Vagina (tissue), 2 donors: ENCODE measurements at places on chromosomes 4 and X.

GRCh38 chr4:11537846-11538245, 109.2 kb upstream of the HS3ST1 start:
- no peak for DNase-seq

DNA sequence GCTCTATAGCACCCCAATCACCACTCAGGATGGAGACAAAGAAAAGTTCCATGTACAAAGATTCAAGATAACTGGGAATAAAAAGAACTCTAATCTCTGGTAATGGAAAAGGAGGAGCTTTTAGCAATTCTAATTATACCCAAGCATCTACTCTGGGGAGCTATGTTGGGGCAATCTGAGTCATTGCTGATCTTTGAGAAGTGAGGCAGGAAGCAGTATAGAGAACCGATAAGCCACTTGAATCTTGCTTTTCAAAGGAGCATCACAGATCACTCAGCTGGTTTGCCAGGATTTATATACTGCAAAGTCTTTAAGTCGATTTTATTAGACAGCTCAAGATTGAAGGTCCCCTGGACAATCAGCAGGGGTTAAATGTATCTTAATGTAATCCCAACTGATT, 220.0 kb downstream of the ENOX2 start:
- DNase-seq = no peak

- no peak for DNase-seq
Observed at GRCh38 chr4:15756361-15756861, 21.7 kb upstream of the CD38 start.

GRCh38 chrX:23773601-23774175, 9.3 kb upstream of the SAT1 start:
- DNase-seq = no peak

DNA sequence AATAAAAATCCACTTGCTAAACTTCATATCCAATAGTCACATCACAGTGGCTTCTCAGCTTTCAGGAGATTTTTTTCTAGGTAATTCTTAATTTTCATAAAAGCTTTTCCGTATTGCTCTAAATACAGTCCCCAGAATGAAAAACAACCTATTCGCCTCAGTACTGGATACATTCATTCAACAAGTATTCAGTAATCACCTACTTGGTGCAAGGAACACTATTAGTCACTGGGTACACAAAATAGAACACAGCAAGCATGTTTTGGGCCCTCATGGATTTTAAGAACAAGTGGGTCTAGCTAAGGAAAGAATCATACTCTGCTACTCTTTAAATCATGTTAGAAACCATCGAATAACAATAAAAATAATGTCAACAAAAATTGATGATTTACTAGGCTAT, 2.8 kb upstream of the BEX3 start:
- DNase-seq = no peak

DNA sequence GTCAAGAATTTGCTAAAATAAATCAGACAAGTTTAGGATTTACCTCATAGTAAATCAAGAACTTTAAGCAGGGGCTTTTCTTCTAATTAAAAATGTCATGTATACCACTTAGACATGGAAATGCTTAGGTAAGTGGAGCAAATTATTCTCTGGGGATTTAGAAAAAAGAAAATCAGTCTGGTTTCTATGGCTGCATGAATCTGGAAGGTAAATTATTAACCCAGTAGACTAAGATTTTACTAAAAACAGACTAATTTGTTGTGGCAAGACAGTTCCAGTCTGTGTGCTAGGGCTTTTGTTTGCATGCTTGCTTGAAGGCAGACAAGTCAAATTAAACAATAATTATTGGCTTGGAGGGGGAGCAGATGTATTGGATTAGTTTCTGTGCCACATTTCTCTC, 140.6 kb downstream of the TBL1X start:
- DNase-seq = no peak

DNA sequence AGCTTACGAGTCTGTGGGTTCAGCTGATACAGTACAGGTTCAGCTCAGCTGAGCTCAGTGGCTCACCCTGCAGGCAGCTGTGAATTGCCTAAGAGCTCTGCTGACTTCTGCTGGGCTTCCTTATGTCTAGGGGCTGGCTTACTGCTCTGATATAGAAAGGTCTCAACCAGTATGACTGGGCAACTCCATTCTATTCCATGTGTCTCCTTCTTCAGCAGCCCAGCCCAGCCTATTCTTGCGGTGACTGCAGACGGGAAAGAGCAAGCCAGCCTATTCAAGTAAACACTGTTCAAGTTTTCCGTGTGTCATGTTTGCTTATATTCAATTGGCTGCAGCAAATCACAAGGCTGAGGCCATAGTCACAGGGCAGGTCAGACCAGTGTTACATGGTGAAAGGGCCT, 615.4 kb upstream of the ZFP42 start:
- no peak for DNase-seq

DNA sequence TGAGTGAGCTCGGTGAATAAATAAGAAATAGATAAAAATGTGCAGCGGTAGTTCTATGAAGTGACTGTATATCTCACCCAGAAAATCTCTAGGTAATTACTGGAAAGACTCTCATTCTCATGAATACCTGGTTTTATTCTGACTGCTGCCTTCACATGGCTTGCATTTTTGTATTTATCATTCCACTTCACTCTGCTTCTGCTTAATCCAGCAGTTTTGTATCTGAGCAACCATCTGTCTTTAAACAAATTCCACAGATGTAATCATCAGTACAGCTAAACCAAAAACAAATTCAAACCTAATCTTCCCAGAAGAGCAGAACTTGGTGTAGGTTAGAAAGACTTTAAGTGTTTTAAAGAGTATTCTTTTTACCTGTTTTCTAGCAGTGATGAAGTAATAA, 11.2 kb upstream of the ALB start:
- DNase-seq = no peak

- no peak for DNase-seq
Observed at GRCh38 chr4:81634766-81635549, 163.3 kb upstream of the RASGEF1B start.

DNA sequence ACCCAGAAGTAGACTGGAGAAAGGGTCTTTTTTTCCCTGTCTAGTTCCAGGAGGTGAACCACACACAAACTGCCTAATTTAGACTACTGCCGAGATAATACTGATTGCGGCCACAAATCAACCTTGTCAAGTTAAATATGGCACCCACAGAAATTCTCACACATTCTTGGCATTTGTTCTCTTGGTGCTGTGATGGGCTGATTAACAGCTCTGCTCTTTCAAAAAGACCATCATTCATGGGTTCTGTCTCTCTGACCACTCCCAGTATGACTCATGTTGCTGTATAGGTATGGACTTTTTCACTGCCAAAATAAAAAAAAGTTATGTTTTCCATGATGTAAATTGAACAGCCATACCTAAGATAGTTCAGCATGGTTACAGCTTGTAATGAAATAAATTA, 1003.5 kb upstream of the LCORL start:
- no peak for DNase-seq

DNA sequence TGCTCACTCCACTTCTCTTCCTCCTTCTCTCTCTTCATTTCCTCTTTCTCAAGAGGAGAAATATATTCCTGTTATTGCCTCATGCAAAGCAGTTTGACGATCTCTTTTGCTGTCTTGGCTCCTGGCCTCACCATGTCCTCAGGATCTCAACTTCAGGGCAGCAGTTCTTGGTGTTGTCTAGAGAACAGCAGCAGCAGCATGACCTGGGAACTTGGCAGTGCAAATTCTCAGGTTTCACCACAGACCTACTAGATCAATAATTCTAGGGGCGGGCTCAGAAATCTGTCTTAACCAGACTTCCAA, 193.4 kb upstream of the EDNRA start:
- no peak for DNase-seq

DNA sequence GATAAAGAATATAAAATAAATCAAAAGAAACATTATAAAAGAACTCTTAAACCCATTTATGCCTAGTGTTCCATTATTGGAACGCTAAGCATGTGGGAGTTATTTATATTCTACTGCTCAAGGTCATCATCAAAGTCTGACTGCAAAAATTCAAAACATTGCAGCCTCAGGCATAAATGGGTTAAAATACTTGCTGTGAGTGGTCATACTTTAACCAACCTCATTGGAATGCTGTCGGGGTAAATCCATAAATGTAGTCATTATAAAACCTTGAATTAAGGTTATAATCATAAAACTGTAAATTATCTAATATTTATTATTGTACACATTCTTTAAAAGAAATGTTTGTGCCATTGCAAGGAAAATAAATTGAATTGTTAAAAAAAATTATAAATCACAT, 55.0 kb downstream of the RPS6KA6 start:
- DNase-seq = no peak

- DNase-seq = no peak
Observed at GRCh38 chr4:163157157-163157556, 9.5 kb downstream of the NAF1 start.

DNA sequence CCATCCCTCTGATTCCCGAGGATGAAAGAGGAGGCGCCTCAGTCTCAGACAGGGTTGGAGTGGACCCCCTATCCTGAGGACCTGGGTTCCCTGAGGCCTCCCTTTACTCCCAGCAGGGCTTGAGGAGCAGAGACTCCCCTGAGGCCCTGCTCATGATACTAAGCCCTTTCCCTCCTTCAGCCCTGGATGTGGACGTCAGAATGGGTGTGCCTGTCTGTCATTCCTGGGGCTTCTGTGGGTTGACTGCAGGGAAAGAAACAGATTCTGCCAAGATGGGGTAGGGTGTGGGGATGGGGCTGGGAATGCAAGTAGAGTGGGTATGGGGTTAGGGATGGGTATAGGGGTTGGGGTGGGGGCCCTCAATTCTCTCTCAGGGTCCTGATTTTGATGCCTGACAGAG, 21.1 kb downstream of the MAGEA10 start:
- DNase-seq = no peak

- DNase-seq = no peak
Observed at GRCh38 chr4:139619644-139620043, 46.0 kb upstream of the MGST2 start.

DNA sequence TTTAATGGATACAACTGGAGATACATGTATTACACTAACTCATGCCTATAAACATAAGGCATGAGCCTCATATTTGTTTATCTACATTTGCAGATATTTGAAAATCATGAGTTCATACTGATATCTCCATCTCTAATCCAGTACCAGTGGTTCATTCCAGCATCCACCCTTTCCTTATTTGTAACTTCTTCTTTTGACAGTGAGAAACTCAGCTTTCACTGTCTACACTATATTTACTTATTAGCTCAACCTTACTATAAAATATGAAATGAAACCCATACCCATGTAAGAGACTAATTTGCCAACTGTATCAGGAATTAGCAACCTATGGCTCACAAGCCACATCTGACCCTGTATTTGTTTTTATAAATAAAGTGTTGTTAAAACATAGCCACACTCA, 161.9 kb upstream of the GPRIN3 start:
- DNase-seq = no peak

- no peak for DNase-seq
Observed at GRCh38 chr4:89434364-89434988, 126.9 kb upstream of the GPRIN3 start.

DNA sequence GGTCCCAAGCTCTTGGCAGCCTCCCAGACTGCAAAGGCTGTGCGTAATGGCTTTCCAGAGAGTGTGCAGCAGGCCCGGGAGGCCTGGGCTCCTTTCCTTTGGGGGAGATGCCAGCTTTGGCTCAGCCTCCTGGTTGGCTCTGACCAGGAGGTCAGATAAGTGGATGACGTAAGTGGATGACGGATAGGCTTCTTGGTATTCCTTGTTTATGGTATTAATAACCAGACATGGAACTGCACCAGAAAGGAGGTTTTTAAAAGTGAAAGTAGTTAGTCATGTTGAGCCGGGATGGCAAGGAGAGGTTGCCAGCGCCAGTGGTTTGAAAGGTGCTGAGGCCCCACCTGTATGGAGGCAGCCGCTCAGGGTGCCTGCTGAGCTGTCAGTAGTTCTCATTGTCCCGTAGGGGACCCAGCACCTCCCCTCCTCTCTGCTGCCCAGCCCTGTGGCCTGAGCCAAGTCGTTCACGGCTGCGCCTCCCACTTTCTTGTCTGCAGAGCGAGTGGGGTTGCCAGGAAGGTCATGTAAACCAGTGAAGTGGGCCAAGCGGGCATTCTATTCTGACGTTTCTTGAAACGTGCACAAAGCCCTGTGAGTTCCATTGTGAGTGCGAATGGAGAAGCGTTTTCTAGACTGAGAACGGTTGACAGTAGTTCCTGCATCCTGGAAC, 28.7 kb upstream of the STOX2 start:
- DNase-seq = no peak

GRCh38 chrX:30220661-30221060, 5.3 kb downstream of the MAGEB2 start:
- no peak for DNase-seq

GRCh38 chr4:17578482-17578891, 1.5 kb downstream of the LAP3 start:
- no peak for DNase-seq

DNA sequence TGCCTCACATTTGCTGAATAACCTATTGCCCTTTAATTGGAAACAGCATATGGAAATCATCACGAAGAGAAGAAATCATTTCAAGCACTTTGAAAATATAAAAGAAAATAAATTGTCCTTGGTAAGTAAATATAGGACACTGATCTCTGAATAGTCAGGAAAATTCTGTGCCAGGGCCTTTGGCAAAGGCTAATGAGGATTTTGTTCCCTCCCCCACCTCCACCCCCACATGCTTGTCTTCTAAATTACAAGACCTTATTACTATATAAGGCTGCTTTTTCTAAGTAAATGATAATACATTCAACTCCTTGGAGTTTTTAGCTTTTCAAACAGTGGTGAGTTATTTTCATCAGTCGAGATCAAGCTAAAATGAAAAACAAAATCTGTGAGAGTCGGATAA, 15.8 kb downstream of the SYNPO2 start:
- no peak for DNase-seq

- no peak for DNase-seq
Observed at GRCh38 chrX:39899856-39900776, 197.6 kb downstream of the BCOR start.

DNA sequence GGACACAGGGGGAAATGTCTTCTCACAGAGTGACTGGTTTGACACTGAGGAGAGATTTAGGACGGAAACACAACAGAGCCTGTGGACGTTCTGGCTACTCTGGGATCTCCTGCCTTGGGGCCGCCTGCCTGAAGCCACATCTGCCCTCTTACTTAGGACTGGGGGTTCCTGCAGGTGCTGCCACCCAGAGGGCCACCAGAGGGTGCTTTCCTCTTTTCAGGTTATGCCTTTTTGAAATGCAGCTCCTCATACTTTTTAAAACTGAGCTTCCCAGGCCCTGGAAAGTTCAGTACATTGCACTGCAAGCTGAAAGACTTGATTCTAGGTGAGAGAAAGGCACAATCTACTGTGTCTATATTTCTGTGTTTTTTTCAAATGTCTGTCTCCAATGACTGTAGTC, 92.2 kb upstream of the PGRMC2 start:
- no peak for DNase-seq

GRCh38 chrX:7318241-7318640, 170.3 kb upstream of the PUDP start:
- DNase-seq = no peak

DNA sequence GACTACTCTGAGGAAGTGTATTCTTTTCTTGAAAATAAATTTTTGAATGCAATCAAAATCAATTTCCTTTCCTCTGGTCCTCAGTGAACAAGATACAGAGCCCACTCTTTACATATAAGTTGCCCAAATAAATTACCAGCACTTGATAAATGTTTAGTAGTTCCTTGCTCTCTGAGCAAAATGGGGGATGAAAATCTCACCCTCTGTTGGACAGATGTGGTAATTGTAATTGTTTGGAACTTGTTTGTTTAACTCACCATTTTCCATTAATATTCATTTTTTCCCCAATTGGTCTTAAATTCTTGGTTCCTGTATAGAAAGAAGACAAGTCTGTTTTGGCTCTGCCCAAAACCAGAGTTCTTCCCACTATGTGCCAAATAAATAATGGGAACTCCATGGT, 146.3 kb downstream of the LDB2 start:
- DNase-seq = no peak
